Mammary epithelial cell (primary cell): ENCODE measurements at places on chromosomes 1 and 21. TPM values are rescaled to one million over a fixed set of nuclear protein-coding genes. Genes with fewer than 3 reads are reported as not detected.

RUNX3 gene
- 2.8 TPM for total RNA-seq

ADPRS gene
- total RNA-seq = 30.6 and 33.7 TPM in 2 replicates

FCGR1A gene
- total RNA-seq = not detected in 2 replicates

ICOSLG gene
- total RNA-seq = 3.6 and 5.4 TPM in 2 replicates

SFPQ gene
- 174 and 255 TPM in 2 replicates for total RNA-seq

SLC1A7 gene
- not detected for total RNA-seq

ATP6V1G3 gene
- total RNA-seq = not detected

GJA8 gene
- not detected for total RNA-seq

KDM1A gene
- 49.9 and 65.1 TPM in 2 replicates for total RNA-seq

SLAMF7 gene
- 7.2 and 15.7 TPM in 2 replicates for total RNA-seq

ARPC5 gene
- total RNA-seq = 186 TPM

PADI2 gene
- 2.2 TPM for total RNA-seq
